ENCODE measurements at places on chromosomes 2 and 18. TPM values are rescaled to one million over a fixed set of nuclear protein-coding genes. Genes with fewer than 3 reads are reported as not detected.

DNA sequence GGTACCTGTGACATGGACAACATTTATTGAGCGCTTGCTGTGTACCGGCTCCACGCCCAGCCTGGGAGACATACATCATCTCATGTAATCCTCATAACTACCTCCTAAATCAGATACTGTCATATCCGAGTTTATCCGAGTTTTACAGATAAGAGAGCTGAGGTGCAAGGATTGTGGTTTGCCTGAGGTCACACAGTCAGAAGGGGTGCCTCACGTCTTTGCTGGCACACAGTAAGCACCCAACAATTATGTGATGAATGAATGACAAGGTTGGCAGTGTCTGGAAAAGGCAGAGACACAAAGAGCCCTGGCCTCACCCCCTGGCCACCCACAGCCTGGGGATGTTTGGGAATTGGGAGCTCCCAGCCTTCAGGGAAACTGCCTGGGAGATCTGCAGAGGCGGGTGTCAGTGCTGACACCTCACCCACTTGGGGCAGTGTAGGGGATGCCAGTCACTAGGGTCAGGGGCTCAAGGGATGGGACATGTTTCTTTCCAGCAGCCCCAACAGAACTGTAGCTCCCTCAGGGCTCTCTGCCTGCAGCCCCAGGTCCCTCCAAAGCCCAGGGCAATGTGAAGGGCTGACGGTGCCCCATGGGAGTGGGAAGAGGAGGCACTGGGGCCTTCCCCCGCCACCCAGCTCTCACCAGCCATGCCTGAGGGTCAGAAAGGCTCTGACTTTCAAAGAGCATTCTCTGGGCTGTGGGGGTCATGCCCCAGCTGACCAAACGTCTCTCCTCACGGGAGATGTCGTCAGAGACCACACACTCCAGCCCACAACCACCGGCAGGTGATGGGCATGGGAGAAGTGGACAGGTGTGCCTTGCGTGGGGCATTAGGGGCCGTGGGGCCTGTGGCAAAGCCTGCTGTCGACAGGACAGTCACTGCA, 157.5 kb downstream of the ZFP36L2 start:
- DNase-seq = no peak

GRCh38 chr2:74374509-74375205, 5.5 kb downstream of the DCTN1 start:
- DNase-seq = no peak

DNA sequence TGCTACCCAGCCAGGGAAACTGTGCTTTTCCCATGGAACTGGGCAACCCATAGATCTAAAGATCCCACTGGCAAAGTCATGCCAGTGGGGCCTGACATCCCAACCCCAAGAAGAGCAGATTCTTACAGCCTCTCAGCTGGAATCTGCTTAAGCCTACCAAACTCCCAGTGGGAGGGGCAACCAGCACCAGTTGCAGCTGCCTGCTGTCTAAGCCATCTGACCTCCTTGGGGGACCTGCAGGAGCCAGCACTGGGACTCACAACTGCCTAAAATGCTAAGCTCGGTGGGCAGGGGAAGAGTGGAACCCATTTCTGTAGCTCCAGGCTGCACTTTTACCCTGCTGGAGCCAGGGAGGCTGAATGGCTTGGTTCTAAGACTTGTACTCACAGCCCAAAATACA, 770.7 kb upstream of the SLC8A1 start:
- DNase-seq = no peak

- no peak for DNase-seq
Measured at GRCh38 chr18:58779529-58779928, 85.1 kb upstream of the ZNF532 start.

RBM45 gene
- total RNA-seq = 15.3 TPM

DNA sequence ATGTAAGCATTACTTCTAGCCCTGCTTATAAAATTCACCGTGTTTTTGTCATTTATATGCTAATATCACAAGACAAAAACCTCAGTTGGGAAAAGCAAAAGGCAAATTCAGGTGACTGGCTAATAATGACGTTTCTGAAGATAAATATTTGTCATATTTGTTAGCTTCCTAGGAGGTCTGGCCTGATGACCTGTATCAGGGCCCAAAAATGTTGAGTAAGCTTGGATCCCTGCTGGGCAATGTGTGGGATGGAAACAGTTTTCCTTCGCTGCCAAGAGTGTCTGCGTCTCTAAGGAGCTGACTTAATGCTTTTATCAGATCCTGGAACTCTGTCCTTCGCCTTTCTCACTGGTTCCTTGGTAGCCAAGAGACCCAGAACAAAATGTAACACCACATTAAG, 230.1 kb upstream of the PXDN start:
- DNase-seq = no peak

- DNase-seq = peak; percentile 29
Measured at GRCh38 chr2:207164006-207164831, 1.5 kb downstream of the KLF7 start.

GRCh38 chr2:166234112-166234846, 106.5 kb upstream of the SCN1A start:
- no peak for DNase-seq

DNA sequence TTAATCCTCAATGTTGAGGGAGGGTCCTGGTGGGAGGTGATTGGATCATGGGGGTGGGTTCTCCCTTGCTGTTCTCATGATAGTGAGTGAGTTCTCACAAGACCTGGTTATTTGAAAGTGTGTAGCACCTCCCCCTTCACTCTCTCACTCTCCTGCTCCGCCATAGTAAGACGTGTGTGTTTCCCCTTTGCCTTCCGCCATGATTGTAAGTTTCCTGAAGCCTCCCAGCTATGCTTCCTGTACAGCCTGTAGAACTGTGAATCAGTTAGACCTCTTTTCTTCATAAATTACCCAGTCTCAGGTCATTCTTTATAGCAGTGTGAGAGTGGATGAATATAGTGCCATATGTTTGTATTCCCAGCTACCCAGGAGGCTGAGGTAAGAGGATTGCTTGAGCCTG, 9.6 kb downstream of the IL1B start:
- no peak for DNase-seq

EGR4 gene
- not detected for total RNA-seq

GCG gene
- total RNA-seq = not detected

DAW1 gene
- total RNA-seq = not detected

TEKT4 gene
- total RNA-seq = not detected

- DNase-seq = no peak
Measured at GRCh38 chr2:216001216-216002100, 11.9 kb downstream of the MREG start.

DNA sequence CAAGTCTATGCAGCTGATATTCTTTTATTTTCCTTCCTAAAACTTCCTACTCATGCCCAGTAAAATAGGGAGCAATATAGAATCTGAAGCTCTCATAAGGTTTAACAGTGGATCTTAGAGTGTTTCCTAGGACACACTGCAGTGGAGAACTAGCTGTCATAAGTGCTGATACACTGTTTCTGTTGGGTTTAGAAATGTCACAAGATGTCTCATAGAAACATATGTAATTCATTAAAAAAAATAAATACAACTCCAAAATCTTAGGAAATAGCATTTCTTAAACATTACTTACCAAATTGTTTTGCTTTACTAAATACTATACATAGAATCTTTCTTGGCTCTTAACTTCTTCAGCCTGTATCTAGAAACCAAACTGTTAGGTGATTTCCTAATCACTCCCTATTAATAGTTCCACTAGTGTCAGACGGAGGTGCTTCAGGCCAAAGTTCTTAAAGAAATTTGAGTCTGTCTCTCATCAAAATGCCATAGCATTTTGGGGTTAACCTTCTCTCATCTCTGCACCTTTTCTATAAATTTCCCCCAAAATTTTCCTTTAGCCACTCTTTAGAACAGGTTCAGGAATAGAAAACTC, 93.7 kb downstream of the CERKL start:
- DNase-seq = no peak

NTSR2 gene
- not detected for total RNA-seq

GRCh38 chr2:238916875-238917590, 69.1 kb downstream of the TWIST2 start:
- no peak for DNase-seq

GRCh38 chr18:49857708-49858107, 44.4 kb upstream of the ACAA2 start:
- no peak for DNase-seq

- DNase-seq = peak; percentile 9
Measured at GRCh38 chr2:241011751-241012510, 13.5 kb downstream of the SNED1 start.

GNAL gene
- 0.25 TPM for total RNA-seq

GRCh38 chr2:163630836-163631235, 105.0 kb downstream of the FIGN start:
- DNase-seq = no peak

- no peak for DNase-seq
Measured at GRCh38 chr2:117850015-117850414, 35.5 kb downstream of the DDX18 start.

DNA sequence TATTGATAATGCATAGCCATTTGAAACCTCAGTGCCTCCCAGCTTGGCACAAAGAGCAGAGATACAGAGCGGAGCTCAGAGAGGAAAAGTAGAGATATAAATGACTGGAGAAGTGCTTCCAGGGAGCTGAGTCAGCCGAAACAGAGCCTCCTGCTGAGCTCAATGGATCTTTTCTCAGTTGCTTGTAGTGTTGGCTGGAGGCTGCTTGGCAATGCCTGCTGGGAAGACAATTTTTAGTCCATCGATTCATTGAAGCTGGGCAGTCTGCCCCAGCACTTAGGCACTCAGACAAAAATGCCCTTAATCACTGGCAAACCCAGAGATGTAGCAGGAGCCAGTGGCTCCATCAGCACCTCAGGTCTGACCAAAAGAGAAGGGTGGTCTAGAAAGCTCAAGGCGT, 81.3 kb upstream of the SETBP1 start:
- no peak for DNase-seq

LYPD1 gene
- total RNA-seq = not detected

- no peak for DNase-seq
Measured at GRCh38 chr18:52395146-52395852, 55.3 kb downstream of the DCC start.

- peak; percentile 73 for DNase-seq
Measured at GRCh38 chr2:136116151-136116812, 1.7 kb downstream of the CXCR4 start.

ABCG8 gene
- total RNA-seq = not detected

DNA sequence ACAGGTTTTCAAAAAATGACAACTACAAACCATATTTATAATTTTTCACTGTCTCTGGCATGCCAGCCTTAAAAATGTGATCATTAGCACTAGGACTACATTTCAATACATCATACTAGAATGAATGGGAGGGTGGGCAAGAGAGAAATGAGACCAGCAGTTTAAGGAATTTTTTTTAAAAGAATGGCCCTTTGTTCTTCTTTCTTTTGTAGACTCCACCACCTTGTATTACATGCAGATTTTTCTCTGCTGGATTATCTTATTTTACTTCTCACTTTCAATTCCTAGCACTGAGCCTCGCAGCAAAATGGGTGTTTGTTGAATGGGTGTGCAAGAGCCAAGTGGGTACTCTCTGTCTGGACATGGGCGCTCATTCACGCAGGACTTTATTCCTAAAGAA, 39.9 kb downstream of the FRZB start:
- no peak for DNase-seq

CRACDL gene
- 0.18 TPM for total RNA-seq

- DNase-seq = no peak
Measured at GRCh38 chr2:215530191-215530968, 94.5 kb upstream of the FN1 start.

DNA sequence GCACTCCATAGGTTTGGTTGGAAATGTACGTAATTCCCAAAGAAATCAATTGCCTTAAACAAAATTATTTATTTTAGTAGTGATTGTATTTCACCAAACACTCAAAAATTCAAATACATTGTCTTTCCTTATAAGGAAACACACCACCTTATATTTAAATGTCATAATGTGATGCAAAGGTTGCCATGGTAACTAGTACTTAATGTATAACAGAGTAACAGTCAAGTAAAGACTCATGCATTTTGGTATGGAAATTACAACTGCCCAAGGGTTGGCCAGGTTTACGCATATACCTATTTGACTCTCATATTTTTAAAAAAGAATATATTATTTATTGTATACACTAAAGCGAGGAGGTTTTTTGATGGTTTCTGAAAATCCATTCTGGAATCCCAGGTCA, 231.2 kb downstream of the TCF4 start:
- DNase-seq = no peak

ANKRD30BL gene
- total RNA-seq = not detected

GRCh38 chr2:2681711-2682251, 350.7 kb upstream of the MYT1L start:
- no peak for DNase-seq

DNA sequence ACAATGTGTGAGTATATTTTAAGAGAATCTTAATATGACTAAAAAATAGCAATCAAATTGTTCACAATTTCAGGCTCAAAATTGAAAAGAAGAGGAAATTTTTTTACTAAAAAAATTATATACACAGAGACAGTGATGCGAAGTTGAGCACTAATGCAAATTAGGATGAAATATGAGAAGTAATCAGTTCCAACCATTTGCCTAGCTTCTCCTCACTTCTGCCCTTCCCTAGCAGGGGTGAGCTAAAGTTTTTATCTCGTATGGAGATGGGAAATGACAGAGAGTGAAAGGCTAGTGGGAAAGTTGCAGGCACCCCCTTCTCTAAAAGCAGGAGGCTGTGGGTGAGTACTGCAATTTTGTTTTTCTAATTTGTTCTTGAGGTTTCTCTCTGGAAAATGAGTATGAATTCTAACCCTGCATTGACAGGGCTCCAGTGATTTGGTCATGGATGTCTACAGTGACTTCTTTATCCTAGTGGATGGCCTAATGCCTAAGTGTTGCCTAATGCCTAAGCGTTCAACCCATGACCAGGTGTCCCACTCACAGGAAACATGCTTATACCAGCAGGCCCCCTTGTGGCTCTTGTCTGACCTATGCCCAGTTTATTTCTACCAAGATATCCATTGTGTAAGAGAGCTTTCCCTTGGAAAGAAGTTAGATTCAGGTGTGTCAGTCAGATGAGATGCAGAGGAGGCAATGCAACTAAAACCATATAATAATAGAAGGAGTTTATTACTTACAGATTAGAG, 78.0 kb upstream of the HNMT start:
- no peak for DNase-seq

STPG4 gene
- total RNA-seq = not detected

- DNase-seq = no peak
Measured at GRCh38 chr18:31666055-31666454, 18.3 kb downstream of the B4GALT6 start.

- DNase-seq = no peak
Measured at GRCh38 chr2:46328829-46329228, 31.6 kb downstream of the EPAS1 start.

GRCh38 chr2:74201596-74201995, 3.2 kb downstream of the MTHFD2 start:
- DNase-seq = no peak

DNA sequence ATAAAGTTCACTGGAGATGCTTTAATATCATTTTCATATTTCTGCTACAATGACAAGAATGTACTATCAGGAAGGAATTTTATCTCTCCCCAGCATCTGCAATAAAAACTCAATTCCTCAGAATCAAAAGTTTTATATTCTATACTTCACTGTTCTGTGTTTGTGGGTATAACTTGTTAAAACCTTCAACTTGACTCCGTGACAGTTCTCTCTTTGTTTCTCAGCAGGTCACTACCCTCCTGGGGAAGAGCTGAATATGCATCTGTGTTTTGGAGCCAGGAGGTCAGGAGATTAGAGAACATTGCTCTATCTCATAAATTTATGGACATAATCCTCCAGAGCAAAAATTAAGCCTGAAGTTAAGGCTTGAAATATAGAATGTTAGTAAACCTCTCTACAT, 411.4 kb downstream of the TRIB2 start:
- no peak for DNase-seq

All from activated CD4-positive, alpha-beta memory T cell treated with anti-CD3 and anti-CD28 coated beads, Interleukin-2, amount 10 ng/mL, durations not matched to agents 7 days and 5 days (primary cell).